T-helper 22 cell (primary cell): ENCODE measurements at places on chromosomes 11 and 22.

DNA sequence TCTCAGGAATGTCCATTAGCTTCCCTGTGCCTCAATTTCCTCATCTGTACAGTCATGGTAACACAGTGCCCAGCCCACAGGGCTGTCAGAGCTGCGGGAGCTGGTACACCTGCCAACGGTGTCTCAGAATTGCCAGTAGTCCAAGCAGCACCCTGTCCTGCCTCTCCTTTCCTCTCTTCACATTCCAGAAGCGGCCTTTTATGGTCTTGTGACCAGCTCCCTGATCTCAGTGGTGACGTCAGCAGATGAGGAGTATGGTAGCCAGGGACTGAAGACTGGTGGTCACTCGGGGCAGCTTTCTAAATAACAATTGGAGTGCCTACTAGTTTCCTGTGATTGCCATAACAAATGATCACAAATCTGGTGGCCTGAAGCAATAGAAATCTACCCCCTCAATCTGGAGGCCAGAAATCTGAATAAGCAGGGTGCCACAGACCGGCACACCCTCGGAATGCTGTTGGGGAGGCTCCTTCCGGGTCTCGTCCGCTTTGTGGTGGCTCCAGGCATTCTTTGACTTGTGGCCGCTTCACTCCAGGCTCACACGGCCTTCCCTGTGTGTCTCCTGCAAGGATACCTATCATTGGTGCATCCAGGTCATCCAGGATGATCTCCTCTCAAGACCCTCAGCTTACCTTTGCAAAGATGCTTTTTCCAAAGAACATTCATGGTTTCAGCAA lies 2.1 kb downstream of the FADD start:
- DNase-seq, result no peak

- no peak for DNase-seq
These were observed 2.1 kb downstream of the SMIM38 start for GRCh38 chr11:69157822-69158231.

GRCh38 chr22:22450343-22450839 lies 58.2 kb downstream of the ZNF280B start:
- DNase-seq, result no peak

GRCh38 chr11:92841719-92842118 lies 127.7 kb upstream of the MTNR1B start:
- no peak for DNase-seq

GRCh38 chr11:111502611-111503010 lies 9.6 kb downstream of the BTG4 start:
- no peak for DNase-seq

- no peak for DNase-seq
These were observed 83.4 kb upstream of the SHISAL1 start for GRCh38 chr22:44396021-44396726.

DNA sequence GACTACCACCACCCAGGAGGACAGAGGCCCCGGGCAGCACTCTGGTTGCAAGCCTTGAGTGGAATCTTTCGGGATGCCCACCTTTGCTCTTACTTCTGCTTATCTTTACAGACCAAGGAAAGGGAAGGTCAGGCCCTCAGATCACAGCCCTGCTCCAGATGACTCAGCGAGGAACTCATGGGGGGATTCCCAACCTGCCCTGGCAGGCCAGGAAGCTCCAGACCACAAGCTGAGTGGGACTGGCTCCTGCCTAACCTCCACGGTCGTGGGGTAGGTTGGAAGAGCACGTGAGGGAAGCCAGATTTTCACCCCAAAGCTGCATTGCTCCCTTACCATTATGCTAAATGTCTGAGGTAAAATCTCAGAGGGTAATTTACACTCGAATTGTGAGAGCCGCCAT lies 11.8 kb downstream of the TBC1D10A start:
- DNase-seq, result peak; percentile 69

DNA sequence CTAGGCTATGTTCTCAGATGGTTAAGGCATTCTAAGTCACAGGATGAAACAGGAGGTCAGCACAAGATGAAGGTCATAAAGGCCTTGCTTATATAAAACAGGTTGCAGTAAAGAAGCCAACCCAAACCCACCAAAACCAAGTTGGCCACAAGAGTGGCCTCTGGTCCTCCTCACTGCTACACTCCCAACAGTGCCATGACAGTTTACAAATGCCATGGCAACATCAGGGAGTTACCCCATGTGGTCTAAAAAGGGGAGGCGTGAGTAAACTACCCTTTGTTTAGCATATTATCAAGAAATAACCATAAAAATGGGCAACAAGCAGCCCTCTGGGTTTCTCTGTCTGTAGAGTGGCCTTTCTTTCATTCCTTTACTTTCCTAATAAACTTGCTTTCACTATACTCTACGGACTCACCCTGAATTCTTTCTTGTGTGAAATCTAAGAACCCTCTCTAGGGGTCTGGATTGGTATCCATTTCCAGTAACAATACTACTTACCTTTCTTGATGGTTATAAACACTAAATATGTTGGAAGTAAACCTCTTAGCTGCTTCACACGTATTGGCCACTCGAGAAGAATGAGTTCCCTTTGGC lies 1237.9 kb downstream of the FAM181B start:
- no peak for DNase-seq

DNA sequence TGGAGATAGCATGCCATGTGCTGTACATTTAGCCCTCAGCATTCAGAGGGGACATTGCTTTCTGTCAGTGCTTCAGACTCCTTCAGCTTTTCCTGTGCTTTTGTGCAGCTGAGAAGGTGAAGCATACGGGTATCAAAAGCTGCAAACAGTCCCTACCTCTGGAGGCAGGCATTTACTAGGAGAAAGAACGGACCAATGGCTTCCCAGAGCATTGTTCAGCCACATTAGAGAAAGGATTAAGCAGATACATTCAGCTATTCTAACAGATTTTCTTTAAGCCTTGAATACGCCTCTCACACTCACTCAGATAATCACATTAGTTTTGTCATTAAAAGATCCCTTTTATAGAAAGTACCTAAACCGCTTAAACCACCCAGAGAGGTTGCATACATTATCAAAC lies 80.7 kb upstream of the FAM181B start:
- no peak for DNase-seq

DNA sequence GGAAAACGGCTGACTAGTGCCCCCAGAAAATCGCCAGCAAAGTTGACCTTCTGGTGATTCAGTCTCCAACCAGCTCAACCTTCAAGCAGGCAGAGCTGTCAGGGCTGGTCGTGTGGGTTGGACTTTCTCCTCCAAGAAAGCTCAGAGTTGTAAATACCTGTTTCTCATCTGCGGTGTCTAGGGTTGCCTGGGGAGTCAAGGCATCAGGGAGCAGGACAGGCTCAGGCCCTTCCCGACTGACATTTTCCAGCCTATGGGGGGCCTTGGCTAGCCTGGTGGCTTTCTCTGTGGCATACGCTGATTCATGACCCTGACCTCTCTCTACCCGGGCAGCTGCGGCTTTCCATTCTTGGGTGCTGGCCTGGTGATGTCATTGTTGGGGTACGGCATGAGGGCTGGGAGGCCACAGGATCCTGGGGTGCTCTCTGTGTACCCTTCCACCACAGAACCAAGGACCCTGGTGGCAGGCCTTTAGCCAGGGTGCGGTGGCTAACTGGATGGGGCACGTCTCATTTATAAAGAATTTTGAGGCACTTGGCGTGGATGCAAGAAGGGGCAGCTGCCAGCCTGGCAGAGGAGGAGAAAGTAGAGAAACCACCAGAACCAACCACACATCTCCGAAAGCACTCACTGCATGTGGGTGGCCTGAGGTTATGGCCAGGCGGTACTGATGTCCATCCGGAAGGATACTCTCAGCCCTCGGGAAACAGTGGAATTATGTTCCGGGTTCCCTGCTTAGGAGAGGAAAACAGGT lies 64.9 kb downstream of the BCR start:
- DNase-seq, result no peak

- DNase-seq, result no peak
These were observed 594.1 kb downstream of the BRD1 start for GRCh38 chr22:49233507-49234100.

- peak; percentile 79 for DNase-seq
These were observed 29.2 kb upstream of the PLET1 start for GRCh38 chr11:112289588-112290492.

GRCh38 chr11:16402654-16403447 lies 46.5 kb upstream of the SOX6 start:
- no peak for DNase-seq

DNA sequence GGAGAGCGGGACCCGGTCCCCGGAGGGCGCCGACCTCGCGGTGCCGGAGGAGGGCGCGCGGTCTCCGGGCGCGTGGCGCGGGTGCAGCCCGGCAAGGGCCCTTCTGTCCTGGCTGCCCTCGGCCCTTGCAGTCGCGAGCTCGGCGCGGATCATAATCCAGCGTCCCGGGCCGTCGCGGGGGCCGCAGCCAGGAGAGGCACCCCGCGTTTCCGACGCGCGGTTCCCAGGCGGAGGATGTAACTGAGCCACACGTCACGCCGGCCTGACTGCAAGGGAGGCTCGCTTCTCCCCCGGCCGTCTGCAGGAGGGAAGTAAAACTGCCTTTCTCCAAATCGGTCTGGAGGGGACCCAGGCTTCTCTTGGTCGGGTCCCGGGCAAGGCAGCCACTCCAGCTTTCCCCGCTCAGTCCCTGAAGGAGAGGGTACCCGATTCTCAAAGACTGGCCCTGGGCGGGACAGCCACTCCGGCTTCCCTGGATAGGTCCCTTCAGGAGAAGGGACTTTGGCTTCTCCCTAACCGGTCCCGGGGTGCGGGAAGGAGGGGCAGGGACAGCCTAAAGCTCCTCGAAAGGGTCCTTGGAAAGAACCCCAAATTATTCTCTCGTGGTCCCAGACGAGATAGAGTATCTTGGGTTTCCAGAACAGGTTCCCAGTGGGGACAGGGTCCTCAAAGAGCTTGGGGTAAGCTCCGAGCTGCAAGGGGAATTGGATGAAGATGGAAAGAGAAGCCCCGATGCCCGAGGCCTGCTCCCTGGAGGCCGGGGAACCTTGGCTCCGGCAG lies 836 bp downstream of the SPON1 start:
- DNase-seq, result no peak

DNA sequence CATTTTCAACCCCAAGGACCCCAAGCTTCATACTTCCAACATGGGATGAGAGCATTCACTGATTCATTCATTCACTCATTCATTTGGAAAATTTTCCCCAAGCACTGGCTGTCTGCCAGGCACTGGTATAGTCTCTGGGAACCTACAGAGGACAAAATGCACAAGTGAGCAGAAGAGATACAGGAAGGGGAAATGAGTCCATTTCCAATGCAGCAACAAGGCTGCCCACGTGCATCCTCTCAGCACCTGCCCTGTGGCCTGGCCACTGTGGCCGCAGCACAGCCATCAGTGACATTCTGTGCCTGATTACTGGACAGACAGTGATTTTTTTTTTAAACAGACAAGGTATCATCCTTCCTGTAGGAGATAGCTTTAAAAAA lies 96.0 kb upstream of the PITPNB start:
- DNase-seq, result no peak

- DNase-seq, result peak; percentile 46
These were observed 78.5 kb downstream of the TRAF6 start for GRCh38 chr11:36431429-36432092.

DNA sequence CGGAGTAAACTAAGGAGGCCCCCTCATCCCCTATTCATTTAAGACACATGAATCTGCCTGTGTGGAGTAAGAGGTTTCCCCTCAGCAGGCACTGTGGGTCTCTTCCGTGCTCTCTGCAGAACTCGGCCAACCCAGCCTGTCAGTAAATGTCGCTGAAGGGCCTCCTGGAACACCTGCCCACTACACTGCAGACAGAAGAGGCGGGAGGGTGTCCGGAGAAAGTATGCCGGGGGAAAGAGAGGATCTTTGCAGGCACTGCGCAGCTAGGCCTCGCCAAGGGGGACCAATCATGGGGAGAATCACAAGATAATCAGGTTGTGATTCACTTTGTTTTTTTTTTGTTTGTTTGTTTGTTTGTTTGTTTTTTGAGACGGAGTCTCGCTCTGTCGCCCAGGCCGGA lies 110.8 kb downstream of the MORC2 start:
- no peak for DNase-seq

DNA sequence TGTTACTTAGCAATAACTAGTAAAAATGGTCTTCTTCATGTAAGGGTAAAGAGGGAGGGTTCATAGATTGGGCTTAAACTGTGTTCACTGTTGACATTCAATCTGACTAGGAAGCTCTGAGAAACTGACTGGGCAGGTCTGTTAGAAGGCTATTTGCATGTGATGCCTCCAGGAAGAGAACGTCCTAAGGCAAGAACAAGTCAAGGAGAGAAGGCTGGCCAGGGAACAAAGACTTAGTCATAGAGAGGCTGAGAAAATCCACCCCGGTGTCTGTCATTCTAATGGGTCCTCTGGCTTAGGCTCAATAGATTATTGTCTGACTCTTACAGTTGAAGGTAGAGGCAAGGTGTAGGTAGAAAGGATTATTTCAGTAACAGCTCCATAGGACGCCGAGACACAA lies 50.3 kb upstream of the CD44 start:
- no peak for DNase-seq

GRCh38 chr11:103659206-103659618 lies 377.2 kb upstream of the DDI1 start:
- DNase-seq, result no peak

GRCh38 chr11:35927682-35928081 lies 16.2 kb upstream of the LDLRAD3 start:
- no peak for DNase-seq
